ENCODE measurements at places on chromosomes 7 and 10. TPM values are rescaled to one million over a fixed set of nuclear protein-coding genes. Genes with fewer than 3 reads are reported as not detected.

DNA sequence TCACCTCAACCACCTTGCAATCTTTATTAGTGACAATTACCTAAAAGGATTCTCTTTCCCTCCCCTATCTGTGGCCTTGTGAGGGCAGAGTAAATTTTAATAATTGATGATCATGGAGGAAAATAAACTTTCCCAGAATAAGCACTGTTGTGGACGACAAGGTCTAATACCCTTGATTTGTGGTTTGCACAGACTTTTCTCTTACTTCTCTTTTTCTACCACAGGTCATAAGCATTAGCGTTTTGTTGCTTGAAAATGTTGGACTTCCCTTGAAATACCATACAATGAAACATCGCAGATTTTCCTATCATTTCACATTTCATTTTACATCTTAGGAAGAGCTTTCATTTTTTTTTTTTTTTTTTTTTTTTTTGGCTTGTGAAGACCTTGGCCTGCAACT, 188.1 kb upstream of the TMEM72 start:
- DNase-seq: no peak

DNA sequence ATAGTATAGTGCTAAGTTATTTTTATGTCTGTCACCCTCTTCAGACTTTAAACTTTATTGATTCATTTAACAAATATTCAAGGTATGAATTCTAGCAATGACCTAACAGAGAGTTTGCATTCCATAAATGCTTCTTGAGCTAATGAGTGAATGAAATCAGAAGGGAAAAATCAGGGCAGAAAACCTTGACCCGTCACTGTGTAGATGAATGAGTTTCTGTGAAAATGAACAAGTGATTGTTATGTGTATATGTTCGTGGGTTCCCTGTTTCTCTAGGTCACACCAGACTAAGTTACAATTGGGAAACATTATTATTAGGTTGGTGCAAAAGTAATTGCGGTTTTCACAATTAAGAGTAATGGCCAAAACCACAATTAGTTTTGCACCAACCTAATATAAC, 30.1 kb downstream of the APBB1IP start:
- no peak for DNase-seq

- DNase-seq: peak; percentile 47
Observed at GRCh38 chr7:77327932-77328628, 88.1 kb downstream of the GSAP start.

DNA sequence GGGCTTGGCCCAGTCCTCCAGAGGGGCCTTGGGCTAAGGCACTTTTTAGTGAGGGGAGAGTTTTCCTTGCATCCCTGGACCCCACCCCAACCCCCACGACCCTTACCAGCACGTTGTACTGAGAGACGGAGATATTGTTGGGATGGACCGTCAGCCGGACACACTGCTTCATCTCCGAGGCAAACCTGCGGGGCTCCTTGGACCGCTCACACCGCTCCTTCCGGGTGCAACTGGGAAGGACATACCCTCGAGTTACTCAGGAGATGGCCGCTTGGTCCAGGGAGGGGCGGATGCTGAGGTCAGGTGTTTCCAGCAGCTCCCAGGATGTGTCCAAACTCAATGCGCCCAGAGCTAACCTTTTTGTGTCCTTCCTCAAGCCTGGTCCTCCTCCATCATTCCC, 348.0 kb downstream of the PLXNA4 start:
- DNase-seq: no peak

DNA sequence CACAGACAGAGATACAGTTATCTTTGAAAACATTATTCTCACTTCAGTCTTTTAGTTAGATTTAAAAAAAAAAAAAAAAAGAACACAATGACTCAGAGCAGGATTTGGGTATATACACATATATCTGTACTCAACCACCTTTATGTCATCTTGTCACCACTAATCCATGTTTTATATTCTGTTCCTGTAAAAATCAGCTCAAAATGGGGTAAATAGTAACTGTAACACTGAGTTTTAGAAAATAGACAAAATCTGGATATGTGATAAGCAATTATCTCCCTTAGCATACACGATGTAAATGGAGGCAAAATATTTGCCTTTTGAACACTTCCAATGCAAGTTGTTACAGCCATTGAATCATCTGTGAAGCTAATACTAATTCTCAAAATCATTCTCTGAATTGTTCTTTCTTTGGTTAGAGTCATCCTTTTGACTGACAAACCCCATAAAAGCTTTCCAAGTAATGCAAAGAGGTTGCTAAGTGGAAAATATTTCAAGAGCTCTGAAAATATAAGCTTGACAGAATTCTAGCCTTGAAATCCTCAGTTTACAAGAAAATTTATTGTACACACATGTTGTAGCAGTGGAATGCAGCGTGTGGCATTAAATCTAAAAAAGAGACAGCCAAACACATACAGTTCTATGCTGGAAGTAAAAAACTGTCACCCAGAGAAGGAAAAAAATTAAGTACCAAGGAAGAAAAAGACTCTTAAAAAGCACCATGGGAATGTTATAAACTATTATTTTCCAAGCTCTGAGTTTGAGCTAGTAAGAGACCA, 502.2 kb upstream of the PHF14 start:
- DNase-seq: no peak

GRCh38 chr7:147411096-147411495, 1179.5 kb upstream of the C7orf33 start:
- no peak for DNase-seq

- no peak for DNase-seq
Observed at GRCh38 chr10:32144817-32145688, 88.8 kb upstream of the KIF5B start.

- DNase-seq: no peak
Observed at GRCh38 chr7:41446606-41447449, 256.1 kb downstream of the INHBA start.

DNA sequence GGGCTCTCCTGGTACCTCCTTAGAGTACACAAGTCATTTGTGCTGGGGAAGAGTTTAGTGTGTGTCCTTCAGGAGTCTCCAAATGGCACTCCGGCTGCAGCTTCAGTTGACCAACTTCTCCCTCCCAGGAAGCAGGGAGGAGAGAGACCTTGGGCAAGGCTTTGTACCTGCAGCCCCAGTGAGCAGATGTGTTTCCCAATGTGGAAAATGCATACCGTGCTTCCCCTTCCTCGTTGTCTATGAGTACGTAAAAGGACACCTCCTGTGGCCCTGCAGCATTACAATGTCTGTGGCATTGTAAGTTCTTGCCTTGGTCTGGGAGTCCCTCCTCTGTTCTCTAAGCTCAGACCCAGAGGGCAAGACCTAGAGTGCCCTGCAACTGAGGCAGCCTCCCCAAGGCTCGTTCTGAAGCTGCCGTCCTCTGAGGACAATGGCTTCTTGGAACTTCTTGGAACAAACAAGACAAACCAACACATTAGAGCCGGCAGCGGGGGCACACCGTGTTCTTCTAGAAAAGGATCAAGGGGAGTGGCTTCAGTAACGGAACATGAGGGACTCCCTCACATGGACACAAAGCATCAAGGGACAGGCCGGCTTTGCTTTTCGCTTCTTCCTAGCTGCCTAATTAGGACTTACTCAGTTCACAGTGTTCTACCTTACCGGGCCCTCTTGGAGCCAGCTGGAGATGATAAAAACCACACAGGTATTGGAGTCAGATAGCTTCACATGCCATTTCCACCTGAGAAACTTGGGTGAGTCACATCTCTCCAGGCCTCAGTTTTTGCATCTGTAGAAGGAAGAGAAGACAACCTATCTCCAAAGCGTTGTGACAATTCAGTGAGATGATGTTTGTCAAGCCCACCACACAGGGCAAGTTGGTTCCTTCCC, 20.9 kb upstream of the PPA1 start:
- no peak for DNase-seq

- DNase-seq: no peak
Observed at GRCh38 chr7:9937944-9938631, 1035.6 kb upstream of the PHF14 start.

DNA sequence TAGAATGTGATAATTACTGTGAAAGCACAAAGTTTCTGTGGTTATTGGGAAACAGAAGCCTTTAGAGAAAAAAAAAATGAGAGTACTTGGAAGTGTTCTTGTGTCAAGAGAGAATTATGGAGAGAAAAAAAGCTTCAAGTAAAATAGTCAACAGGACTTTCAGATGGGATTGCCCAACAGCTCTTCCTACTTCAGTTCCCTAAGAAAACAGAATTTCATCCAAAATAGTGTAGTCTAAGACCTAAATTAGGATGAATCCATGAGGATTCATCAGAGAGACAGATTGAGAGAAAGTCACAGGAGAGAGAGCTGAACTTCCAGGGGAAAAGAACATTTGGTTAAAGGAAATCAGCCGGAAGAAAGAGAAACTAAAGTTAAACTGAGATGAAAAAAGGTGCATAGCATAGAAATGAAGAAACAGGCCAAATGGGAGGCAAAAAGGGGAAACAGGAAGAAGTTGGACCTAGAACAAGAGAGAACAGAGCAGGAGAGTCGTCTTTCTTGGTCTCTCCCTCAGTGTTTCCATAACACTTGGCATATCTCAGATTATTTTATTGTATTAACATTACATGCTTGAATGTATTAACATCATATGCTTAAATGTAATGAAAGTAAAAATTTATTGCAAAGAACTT, 2.5 kb downstream of the SCIN start:
- DNase-seq: no peak

DNA sequence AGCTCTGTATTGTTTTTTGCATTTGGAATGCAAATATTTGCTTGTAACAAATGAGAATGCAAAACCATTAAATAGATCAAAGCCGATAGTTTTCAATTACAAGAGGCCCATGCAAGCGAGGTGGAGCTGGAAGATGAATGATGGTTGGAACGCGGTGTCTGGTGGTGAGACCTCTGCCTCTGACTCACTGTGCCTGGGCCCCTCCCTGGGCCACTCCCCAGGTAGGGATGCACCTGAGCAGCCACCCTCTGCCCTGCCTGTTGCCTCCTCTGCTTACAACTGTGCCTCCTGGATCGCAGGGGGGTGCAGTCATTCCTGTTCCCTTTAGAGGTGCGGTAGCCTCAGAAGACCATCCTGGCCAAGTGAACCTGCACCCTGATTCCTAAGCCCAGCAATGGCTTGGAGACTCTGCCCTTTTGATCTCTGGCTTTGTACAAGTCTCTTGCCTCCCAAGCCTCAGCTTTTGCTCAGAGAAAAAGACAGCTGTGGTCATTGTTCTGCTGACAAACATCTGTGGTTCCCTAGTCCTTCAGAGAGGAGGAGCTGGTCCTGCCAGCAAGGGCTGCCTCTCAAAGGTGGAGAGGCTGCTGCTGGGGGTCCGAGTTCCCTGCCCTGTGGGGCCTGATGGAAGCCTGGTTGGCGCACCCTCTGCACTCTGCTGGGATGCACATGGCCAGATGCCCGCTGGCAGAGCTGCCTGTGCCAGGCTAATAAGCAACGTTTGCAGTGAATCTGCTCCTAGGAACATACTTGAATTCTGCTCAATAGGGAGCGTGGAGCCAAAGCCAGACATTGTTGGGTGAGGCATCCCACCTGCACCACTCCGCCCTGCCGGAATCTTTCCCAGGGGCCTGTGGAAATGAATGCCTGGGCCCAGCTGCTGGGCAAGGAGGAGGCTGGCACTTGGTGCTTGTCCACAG, 126.3 kb upstream of the TCERG1L start:
- DNase-seq: no peak

DNA sequence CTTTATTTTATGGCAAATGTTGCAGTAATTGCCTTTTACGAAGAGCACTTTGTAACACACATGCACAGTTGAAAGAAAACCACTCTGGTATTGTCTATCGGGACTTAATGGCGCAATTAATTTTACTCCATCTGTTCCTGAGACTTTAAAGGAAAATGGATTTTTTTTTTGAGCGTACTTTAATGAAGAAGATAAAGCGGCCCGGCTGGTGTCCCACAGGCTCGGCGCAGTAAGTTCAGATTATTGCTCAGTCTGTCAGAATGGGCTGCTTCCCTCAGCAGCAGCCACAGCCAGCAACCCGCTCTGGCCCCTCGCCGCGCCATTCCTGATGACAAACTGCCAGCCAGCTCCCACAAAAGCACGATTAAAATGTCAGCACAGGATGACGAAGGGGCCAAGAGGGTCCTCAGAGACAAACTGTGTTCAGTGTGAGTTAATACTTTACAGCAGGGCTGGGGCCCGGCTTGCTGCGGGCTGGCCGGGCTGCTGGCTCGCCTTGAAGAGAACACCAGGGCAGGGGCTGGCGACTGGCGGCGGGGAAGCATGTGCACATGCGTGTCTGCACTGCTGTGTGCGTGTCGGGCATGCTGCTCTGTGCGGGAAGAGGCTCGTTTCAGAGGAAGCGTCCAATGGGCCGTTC, 501.0 kb upstream of the GALNT17 start:
- no peak for DNase-seq

DNA sequence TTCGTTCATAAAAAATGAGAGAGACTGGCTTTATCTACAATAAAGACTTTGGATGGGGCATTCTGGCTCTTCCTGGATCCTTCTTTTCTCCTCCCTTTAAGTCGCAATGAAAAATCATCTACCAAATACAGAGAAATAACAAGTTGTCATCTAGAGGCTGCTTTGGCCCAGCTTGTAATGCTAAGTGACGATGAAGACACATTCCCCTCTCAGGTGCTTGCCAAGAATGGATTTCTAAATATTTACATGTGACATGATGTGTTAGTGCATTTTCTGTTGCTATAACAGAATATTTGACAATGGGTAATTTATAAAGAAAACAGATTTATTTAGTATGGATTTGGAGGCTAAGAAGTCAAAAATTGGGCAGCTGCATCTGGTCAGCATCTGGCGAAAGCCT, 308.6 kb upstream of the NPVF start:
- DNase-seq: no peak

DNA sequence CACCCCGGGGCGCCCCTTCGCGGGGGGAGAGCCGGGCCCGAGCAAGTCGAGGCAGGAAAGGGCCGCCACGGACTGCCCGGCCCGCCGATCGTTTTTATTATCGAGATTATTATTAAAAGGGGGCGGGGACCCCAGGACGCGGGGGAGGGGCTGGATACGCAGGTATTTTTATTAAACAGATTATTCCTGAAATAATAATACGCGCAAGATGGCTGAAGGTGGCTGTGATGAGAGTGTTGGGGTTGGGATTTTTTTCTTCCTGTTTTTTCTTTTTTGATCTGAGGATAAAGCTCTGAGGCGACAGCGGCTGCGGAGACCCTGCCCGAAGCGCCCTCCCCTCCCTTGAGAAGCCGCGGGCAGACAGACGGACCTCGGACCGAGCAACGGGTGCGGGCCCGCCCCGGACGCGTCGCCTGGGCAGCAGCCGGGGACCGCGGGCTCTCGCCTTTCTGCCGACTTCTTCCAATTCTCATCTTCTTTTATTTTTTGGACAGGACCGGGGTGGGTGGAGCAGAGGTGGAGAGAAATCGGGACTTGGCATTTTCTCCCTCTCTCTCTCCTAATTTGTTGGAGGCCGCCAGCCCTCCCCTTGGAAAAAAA, 1.4 kb upstream of the TRIM8 start:
- peak; percentile 62 for DNase-seq

GRCh38 chr10:32982293-32982709, 24.3 kb upstream of the ITGB1 start:
- no peak for DNase-seq

IQCE gene
- total RNA-seq: 10.0 TPM

ELMO1 gene
- 78.6 TPM for total RNA-seq

TMEM120A gene
- total RNA-seq: 27.7 TPM

MSRB2 gene
- total RNA-seq: 12.1 TPM

CTNNA3 gene
- 2.4 TPM for total RNA-seq

LHFPL3 gene
- not detected for total RNA-seq

Data from activated naive CD8-positive, alpha-beta T cell treated with anti-CD3 and anti-CD28 coated beads, Interleukin-2, amount 10 ng/mL, durations not matched to agents 7 days and 5 days (primary cell).